ENCODE measurements at places on chromosomes 5 and 9.

DNA sequence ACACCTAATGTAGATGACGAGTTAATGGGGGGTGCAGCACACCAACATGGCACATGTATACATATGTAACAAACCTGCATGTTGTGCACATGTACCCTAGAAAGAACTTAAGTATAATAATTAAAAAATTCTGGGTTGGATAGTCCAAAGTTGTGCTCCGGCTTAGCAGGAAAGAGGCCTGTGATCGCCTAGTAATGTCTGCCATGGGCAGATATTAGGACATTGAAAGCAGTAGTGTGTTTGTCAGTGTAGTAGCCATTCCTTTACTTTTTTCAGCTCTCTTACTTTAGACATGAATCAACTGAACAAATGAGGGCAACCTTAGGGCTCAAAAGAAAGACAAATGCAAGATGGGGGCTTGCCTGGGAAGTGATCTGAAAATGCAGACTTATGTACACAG is 58.9 kb downstream of the PPARGC1B start:
- no peak for DNase-seq

- DNase-seq: no peak
These were observed 122.0 kb upstream of the FER start for GRCh38 chr5:108625654-108626053.

DNA sequence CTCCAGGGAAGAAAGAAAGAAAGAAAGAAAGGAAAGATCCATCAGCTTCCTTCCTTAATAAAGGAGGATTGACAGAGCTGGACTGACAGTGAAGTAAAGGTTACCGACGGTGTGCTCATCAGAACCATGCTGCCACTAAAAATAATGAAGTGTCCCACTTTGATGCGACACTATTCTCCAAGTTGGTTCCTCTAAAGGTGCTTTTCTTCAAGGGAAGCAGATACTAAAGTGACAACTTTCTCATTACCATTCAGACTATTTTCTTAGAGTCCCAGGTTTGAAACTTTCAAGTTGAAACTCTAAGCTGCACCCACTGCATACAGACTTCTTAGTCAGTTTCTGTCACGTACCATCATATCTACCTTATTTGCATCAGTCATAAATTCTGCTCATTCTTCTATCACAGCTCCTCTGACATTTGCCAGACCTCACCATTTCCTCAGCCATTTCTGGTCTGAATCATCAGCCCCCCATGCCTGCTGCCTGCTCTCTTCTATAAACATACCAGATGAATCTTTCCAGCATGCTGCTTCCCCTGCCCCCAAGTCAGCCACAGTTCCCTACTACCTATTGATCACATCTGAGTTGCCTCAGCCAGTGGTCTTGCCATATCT is 177.6 kb downstream of the DEPDC1B start:
- no peak for DNase-seq

DNA sequence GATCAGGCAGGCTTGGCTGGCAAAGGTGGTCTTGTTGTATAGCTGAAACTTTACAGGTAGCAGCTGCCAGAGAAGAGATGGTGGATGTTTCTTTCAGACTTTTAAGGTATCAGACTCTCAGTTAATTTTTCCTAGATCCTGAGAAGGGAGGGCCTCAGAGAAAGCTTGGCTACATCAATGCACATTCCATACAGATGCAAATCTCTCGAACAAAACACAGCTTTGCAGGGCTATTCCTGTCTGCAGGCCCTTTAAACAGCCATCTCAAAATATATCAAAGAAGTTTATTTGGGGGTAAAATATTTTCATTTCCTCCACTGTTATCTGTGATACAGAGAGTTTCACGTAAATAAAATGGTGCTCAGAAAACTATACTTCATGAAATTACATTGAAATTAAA is 1584.4 kb downstream of the EFNA5 start:
- no peak for DNase-seq

DNA sequence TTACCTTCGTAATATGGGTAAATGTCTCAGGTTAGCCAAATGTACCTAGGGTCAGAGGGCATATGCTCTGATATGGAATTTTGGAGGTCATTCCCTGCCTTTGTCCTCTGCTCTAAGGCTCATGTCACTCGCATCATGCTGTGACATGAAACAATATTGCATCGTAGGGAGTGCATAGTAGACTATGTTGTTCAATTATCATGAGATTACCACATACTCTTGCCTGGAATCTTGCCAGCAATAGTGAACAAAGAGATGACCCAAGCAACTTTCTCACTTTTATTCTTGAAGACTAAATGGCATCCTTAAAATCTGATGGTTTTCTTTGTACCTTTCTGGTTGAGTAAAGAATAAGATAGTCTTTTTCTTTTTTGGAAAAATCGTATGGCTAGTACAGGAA is 27.6 kb downstream of the ZNF462 start:
- DNase-seq: no peak

DNA sequence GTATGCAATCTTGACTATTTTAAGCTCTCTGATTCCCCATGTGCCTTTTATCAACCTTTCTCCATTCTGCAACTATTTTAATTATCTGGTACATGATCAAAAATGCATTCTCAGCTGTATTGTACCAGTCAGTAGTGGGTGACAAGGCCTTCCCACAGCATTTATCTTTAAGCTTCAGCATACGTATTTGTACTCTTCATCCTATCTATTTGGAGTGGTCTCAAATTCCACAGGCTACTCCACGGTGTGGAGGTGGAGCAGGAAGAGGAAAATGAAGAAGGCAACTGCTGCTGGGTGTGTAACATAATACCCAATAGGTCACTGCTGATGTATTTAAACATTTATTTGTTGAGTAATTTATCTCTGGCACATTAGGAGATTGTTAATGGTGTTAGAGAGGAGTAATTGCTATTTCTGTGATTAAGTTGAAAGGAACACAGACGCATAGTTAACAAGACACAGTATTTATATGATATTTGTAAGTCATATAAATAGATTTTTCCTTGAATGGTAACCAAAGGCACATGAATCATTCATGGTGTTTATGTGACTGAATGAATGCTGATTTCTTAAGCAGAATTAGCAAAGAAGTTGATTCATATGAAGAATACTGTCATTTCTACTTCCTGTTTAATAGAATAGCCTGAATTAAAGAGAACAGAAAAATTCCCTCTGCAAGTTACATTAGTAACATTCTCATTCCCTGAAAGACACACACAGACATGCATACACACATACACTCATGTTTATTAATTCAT is 153.8 kb upstream of the NR3C1 start:
- DNase-seq: peak; percentile 75

- DNase-seq: no peak
These were observed 143.9 kb downstream of the CACNA1B start for GRCh38 chr9:138021251-138022056.

- DNase-seq: no peak
These were observed 53.5 kb upstream of the IL7R start for GRCh38 chr5:35803191-35803651.

All from NCI-H510A treated with DMSO at 0.1 percent for 48 hours (cell line).